ENCODE measurements at places on chromosomes 16 and 17.

DNA sequence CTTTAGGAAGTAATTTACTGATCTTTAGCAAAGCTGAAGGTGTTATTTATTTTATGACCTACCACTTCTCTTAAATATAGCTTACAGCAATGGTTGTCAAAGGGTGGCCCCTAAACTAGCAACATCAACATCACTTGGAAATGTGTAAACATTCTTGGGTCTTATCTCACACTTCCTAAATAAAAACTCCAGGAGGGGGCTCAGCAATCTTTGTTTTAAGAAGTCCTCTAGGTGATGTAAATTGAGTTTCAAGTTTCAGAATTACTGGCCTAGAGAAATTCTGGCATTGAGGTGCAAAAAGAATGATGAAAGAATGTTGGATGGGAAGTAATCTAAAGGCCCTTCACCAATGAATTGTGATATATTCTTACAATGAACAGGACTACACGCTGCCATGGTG lies 142.3 kb downstream of the HS3ST4 start:
- DNase-seq = no peak
- peaks cover under 1% of the 10 kb centered on the region for H3K27me3 ChIP-seq
- H3K4me3 ChIP-seq = no peak overlapping the region
- H3K36me3 ChIP-seq = no peaks in the 10 kb centered on the region
- H3K27ac ChIP-seq = no peak overlapping the region

GRCh38 chr16:76910931-76911330 lies 280.1 kb upstream of the MON1B start:
- no peak overlapping the region for H3K27ac ChIP-seq
- no peaks in the 10 kb centered on the region for H3K27me3 ChIP-seq
- no peak overlapping the region for H3K4me3 ChIP-seq
- no peaks in the 10 kb centered on the region for H3K4me1 ChIP-seq

DNA sequence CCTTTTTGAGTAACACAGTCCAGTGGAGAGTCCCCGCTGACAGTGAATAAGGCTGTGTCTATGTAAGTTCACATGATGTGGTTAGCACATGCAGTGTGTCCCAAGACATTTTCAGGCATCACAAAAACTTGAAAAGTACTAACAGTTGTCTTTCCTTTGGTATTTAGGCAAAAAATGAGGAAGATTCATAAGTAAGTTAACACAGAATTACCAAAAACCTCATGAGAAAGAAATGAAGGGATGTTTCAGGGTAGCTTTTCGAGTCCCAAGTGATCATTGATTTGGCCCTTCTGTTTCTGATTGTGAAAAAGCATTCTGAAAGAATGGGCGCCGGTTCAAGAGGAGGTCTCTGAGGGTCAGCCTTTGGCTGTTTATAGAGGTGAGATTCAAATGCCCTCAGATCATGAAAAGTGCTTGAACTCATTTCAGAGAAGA lies 529 bp upstream of the ASPA start:
- H3K27ac ChIP-seq = no peak overlapping the region
- peaks cover 1% of the 10 kb centered on the region for H3K27me3 ChIP-seq
- H3K4me3 ChIP-seq = no peak overlapping the region
- no peak for DNase-seq

DNA sequence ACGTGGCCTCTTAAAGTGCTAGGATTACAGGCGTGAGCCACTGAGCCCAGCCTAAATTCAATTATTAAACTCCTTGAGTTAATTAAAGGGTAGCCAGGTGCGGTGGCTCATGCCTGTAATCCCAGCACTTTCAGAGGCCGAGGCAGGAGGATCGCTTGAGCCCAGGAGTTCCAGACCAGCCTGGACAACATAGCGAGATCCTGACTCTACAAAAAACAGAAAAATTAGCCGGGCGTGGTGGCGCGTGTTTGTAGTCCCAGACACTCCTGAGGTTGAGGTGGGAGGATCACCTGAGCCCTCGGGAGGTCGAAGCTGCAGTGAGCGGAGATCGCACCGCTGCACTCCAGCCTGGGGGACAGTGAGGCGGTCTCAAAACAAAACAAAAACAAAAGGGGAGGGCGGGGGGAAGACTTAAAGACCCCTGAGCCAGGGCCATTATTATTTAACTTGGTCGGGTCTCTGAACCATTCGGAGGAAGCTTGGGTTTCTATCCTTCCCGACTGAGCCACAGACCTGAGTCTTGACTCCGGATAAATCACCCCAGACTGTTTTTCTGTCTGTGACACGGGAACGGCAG lies 19.5 kb downstream of the BCL7C start:
- H3K36me3 ChIP-seq = peaks cover 7% of the 10 kb centered on the region
- DNase-seq = no peak
- peak overlapping the region; percentile 99 for H3K27ac ChIP-seq
- no peaks in the 10 kb centered on the region for H3K27me3 ChIP-seq
- peaks cover 53% of the 10 kb centered on the region for H3K4me1 ChIP-seq
- peak overlapping the region; percentile 84 for H3K4me3 ChIP-seq

- H3K27me3 ChIP-seq = peaks cover 5% of the 10 kb centered on the region
- DNase-seq = peak; percentile 26
- peak overlapping the region; percentile 61 for H3K4me3 ChIP-seq
- H3K36me3 ChIP-seq = no peaks in the 10 kb centered on the region
- H3K27ac ChIP-seq = no peak overlapping the region
Measured at GRCh38 chr17:19502517-19502916, 31.1 kb upstream of the SLC47A1 start.

DNA sequence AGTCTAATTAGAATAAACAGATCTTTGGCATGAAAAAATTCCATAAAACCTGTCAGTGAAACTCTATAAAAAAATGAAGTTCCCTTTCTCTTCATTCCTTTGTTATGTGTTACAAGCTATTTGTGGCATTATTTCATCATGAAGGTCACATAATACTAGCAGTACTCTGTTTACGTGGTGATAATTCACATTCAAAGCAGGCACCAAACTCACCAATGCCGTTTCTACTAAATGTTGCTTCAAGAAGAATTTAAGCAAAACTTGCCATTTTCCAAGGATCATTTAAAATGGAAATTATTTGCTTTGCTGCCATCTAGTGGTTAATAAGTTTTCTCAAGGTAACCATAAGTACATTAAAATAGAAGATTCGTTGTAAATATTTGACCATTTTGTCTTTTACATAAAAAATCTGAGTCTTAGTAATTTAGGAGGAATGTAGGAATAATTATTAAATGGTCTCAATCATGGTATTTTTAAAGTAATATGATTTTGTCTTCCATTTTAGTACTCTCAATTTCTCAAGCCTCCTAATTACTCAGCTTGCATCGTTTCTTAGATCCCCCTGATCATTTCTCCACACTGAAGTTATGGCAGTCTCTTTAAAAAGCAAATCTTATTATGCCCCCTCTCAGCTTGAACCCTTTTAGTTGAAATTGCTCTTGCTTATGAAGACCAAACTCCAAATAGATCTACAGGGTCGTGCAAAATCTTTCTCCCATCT lies 80.8 kb downstream of the OMG start:
- DNase-seq = peak; percentile 29
- H3K4me1 ChIP-seq = no peaks in the 10 kb centered on the region
- H3K27ac ChIP-seq = no peak overlapping the region
- H3K4me3 ChIP-seq = no peak overlapping the region

GRCh38 chr17:63910096-63910495 lies 962 bp downstream of the CSHL1 start:
- H3K27ac ChIP-seq = no peak overlapping the region
- no peaks in the 10 kb centered on the region for H3K36me3 ChIP-seq
- DNase-seq = no peak

GRCh38 chr17:35748979-35749378 lies 4.1 kb downstream of the GAS2L2 start:
- DNase-seq = no peak
- H3K4me1 ChIP-seq = no peaks in the 10 kb centered on the region
- no peak overlapping the region for H3K4me3 ChIP-seq
- no peak overlapping the region for H3K27ac ChIP-seq

DNA sequence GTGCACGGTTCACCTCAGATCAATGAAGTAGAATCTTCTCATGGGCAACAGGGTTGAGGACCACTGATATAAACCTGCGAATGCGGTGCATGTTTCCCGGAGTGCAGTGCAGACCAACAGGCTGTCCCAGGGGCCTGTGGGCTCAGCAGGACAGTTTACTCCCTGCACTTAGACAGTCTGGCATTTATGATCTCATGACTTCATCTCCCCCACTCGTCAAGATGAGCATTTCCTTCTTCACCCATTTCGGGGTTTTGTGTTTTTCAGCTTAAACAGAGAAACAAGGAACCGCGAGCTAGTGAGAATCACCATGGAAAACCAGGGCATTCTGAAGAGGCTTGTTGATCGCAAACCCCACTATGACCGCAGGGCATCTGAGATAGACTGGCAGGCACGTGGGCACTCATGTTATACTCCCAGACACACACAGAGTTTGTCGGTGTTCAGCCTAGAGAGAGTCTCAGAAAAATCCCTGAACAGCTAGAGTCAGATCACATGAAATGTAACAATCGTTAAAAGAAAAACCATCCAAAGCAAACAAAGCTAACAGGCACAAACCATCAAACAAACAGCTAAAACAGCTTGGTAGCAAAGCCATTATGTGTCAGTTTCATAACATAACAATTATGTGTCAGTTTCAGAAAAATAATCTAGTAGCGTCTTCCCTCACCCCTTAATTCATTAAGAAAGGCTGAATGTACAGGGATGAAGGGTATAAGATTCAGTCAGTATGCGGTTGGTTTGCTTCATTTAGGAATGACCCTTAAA lies 2.9 kb downstream of the CFAP97D1 start:
- no peak for DNase-seq
- no peak overlapping the region for H3K27ac ChIP-seq
- no peaks in the 10 kb centered on the region for H3K36me3 ChIP-seq
- no peak overlapping the region for H3K4me3 ChIP-seq
- H3K4me1 ChIP-seq = peaks cover 1% of the 10 kb centered on the region

DNA sequence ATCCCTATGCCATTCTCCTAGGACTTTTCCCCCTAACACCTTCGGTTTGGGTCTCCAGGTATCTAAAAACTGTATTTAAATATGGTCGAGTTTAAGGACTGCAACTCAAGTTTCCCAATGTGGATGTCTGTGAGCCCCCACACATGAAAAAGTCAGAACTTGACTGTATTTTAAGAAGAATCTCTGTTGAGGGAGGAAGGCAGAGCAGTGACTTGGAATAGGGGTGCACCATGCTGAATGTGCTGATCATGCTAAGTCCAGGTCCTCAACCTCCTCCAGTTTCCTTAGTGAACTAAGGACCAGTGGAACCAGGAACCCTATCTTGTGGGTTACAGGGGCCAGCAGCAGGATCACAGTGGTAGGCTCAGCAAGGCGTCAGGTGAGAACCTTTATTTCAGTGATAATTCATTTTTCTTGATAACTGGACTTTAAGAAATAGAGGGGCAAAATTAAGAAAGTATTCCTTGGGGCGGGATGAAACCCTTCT lies 19.5 kb downstream of the GRB7 start:
- peaks cover 57% of the 10 kb centered on the region for H3K27me3 ChIP-seq
- H3K4me3 ChIP-seq = peak overlapping the region; percentile 78
- peaks cover 8% of the 10 kb centered on the region for H3K36me3 ChIP-seq
- peak overlapping the region; percentile 98 for H3K27ac ChIP-seq
- peaks cover 83% of the 10 kb centered on the region for H3K4me1 ChIP-seq

Data from immature natural killer cell (primary cell).